SK-N-MC (cell line): ENCODE measurements at places on chromosomes 5 and 9.

DNA sequence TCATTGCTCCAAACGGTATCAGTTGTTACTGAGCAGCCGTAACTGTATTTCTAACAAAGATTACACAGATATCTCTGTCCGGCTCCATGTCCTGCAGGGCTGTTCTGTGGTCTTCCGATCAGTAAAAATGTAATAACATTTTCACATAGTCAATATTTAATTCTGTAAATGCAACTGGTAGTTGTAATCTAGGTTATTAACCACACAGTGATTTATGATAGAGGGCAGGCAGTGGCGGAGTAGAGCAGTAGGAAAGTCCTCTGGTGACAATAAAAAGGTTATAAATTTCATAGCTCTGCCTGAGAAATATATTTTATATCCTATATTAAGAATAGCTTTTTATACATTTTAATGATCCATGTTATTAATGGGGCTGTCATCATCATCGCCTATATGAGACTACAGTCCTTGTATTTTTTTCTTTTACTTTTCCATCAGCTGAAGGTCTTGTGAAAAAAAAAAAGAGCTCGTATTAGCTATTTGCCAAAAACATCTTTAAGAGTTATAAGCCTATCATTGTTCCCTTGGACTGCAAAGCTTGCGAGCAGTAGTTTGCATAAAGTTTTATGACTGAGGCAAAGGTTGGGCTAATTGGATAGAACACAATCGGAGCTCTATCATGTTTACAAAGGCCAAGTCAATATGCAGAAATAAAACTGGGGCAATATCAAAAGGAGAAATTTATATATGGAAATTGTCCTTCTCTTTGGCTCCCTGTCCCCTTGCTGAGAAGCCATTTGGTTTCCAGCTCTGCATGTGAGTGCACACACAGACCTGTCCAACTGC, 648.0 kb downstream of the IRX1 start:
- DNase-seq: no peak

DNA sequence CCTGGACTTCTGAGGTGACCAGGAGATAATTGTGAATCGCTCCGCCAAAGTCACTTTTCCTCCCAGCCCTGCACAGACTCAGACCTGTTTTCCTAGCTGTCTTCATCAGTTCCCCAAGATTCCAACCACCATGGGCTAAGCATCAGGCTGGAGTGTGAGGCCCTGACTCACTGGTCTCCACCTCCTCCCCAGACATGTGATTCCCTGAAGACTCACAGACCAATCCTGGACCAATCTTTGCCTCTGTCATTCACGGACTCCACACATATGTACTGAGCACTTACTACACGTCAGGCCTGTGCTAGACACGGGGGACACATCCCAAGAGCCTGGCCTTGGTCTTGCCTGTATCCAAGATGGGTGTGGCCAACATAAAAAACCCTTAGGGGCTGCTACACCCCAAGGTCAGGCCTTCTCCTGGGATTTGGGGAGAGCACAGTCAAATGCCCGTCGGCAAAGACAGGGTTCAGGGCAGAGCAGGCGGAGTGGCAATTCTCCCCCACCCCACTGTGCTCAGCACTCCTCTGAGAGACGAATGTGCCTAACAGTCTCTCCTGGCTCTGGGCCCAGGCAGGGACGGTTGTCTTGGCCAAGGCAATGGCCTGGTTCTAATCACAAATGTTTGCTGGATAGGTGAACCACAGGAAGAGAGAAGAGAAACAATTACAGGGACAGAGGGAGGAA, 11.9 kb downstream of the EEIG1 start:
- no peak for DNase-seq

GRCh38 chr5:167160388-167160787, 1131.1 kb upstream of the WWC1 start:
- peak; percentile 32 for DNase-seq

DNA sequence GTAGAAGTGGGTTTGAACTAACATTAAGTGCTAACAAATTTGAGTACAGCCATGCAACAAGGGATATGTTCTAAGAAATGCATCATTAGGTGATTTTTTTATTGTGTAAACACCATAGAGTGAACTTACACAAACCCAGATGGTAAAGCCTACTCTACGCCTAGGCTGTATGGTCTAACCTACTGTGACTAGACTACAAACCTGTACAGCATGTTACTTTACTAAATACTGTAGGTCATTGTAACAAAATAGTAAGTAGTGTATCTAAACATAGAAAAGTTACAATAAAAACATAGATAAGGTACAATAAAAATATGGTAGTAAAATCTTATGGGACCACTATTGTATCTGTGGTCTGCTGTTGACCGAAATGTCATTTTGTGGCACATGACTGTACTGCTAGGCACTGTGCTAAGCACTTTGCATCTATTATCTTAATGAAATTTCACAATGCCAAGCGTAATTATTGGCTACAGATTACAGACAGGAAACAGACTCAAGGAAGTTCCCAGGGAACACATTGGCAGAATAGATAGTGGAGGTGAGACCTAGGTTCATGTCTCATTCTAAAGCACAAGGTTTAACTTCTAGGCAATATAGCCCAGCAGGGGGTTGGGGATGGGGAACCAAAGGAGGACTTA, 62.7 kb downstream of the ATP10B start:
- no peak for DNase-seq

DNA sequence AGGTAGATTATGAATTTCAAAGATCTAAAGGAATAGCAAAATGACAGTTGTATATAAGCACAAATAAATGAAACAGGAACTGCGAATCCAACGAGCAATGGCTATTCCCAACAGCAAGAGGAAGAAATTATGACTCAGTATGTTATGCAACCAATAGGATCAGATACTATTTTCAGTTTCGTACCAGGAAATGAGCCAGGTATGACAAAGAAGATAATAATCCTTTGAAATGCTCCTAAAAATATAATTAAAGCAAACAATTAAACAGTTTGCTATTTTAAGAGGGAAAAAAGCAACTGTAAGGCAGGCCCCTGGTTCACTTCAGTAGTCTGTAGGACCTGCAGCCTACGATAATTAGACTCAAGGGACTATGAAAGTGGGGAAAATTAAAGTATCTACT, 58.9 kb downstream of the AUH start:
- no peak for DNase-seq

DNA sequence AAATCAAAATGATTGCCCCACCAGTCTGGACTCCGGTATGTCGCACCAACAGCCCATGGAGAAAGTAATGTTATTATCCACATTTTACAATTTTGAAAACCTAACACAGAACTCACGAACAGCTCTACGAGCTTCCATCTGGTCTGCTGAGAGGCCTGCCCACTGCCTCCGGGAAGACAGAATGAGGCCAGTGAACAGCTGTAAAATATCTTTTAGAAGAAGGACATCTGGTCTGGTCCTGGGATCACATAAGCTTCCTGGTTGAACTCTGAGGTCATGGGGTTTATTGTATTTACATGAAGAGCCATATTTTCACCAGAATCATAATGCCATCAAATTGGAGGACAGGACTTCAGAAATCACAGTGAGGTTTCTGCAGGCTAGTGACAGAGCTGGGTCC, 89.0 kb downstream of the FRMD3 start:
- no peak for DNase-seq

GRCh38 chr5:89303033-89303480, 420.1 kb upstream of the MEF2C start:
- DNase-seq: no peak

DNA sequence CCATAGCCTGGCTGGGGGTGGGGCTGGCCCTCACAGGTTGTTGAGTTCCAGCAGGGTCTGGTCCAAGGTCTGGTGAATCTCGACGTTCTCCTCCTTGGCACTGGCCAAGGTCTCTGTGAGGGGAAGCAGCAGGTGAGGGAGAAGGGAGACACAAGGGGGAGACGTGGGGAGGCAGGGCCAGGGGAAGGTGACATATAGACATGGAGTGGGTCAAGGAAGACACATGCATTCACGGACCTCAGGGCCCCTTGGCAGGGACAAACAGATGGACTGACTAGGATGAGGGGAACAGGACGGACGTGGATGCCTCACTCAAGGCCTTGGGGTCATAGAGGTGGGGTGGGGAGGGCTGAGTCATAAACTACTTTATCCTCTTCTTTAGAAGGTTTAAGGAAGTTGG, 7.7 kb downstream of the TPM2 start:
- DNase-seq: no peak

GRCh38 chr9:120416781-120417427, 163.1 kb downstream of the CDK5RAP2 start:
- no peak for DNase-seq
